ENCODE measurements at places on chromosomes 5 and 9. TPM values are rescaled to one million over a fixed set of nuclear protein-coding genes. Genes with fewer than 3 reads are reported as not detected.

MSMP gene
- total RNA-seq: not detected

NEK6 gene
- total RNA-seq: 97.9 TPM

GRCh38 chr9:86943201-86944113 is 3.8 kb downstream of the GAS1 start:
- DNase-seq: no peak

F2R gene
- total RNA-seq: 4.9 TPM

DNA sequence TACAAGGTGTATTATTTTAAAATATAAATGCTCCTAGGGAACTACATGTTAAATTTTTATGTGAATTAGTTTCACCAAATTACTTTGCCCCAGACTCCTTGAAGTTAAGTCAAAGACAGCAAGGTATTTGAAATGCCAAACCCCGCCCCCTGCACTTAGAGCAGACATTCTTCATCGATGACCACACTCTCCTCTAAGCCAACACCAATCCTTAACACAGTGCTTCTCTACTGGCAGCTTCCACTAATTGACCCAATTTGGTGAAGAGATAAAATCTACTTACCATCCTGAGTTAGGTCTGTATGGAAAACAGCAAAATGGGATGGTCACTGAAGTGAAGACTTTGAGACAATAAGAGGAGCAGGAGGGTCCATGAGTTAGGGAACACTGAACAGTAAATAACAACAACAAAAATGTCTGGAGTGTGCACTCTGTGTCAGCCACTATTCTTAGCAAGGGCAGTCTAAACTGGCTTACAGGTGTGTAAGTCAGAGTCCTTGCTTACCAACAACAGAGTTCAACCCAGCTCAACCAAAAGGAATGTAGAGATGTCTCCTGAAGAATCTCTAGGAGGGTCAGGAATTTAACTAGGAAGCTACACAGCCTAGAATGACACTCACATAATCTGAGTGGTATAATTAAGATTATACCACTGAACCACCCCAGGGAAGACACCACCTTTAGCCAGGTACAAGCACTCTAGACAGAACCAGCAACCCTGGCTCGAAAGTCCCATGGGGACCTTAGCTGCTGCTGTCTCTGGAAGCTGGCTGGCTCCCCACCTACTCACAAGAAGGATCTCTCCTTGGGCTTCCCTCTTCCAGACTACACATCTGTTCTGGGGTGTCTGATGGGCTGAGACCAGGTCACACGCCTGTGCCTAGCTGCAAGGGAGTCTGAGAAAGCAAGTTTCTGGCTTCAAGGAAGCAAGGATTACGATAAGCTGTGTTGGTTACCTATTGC is 8.8 kb upstream of the UBE2QL1 start:
- peak; percentile 24 for DNase-seq

DNA sequence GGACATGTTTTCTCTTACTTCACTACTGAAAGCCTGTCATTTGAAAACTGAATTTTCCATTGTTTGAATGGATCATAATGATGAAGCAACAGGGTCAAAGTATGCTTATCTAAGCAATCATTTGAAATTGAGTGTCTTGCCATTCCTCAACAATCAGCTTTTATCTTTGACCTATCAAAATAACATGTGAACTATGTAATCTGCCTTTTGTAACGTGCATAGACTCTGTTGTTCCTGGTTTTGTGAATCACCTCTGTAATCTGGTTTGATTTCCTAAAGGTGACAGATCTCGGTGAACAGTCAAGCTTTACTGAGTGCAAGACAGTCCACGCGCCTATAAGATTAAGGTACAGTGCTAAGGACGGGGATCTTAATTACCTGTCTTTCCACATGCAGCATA is 3.3 kb downstream of the MEF2C start:
- no peak for DNase-seq

DNA sequence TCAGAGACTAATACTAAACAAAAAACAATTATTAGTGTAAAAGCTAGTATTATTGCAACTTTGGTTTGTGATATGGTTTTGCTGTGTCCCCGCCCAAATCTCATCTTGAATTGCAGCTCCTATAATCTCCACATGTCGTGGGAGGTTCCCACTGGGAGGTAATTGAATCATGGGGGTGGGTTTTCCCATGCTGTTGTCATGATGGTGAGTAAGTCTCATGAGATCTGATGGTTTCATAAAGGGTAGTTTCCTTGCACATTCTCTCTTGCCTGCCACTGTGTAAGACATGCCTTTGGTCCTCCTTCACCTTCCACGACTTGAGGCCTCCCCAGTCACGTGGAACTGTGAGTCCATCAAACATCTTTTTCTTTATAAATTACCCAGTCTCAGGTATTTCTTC is 325.9 kb upstream of the DAB2 start:
- no peak for DNase-seq

DNA sequence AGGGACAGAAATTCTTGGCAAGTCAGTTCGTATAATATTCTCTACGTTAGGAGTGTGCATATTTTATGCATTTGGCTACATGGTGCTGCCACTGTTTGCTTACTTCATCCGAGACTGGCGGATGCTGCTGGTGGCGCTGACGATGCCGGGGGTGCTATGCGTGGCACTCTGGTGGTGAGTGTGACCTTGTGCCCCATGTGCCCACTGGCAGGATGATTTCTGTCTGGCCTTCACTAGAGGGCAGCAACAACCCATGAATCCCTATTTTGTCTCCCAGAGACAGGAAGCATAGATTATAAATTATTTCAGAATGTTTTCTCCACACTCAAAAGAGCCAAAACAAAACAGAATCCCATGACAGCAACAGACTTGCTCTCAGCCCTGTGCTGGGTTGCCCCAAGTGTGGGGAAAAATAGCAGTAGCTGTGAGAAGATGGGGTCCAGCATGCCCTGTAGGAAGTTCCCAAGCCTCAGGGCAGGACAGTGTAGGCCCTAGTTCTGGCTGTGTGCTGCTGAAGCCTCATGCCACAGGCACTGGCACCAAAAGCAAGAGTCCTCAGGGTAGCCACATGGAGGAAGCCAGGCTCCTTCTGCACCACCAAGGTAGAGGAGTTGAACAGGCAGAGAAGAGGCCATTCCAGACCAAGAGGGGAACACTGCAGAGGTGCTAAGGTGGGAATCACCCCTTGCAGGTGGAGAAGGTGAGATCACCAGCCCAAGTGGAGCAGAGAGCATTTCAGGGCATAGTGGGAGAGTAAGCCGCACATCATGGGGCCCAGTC is 16.0 kb downstream of the SLC22A5 start:
- DNase-seq: no peak

DNA sequence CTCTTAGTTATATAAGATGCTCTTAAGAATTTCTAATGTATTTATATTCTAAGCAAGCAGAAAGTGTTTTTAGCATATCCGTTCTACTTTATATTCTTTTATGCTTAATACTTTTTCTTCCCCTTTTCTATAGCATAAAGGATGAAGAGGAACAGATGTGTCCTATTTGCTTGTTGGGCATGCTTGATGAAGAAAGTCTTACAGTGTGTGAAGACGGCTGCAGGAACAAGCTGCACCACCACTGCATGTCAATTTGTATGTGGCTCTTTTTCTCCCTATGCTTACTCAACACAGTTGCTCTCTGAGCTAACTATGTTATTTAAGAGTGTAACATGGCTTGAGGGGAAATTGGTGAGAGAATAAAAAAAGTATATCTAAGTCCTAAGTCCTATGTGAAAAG is 37.6 kb upstream of the SETD9 start:
- no peak for DNase-seq

CTNND2 gene
- 1.8 TPM for total RNA-seq

DNA sequence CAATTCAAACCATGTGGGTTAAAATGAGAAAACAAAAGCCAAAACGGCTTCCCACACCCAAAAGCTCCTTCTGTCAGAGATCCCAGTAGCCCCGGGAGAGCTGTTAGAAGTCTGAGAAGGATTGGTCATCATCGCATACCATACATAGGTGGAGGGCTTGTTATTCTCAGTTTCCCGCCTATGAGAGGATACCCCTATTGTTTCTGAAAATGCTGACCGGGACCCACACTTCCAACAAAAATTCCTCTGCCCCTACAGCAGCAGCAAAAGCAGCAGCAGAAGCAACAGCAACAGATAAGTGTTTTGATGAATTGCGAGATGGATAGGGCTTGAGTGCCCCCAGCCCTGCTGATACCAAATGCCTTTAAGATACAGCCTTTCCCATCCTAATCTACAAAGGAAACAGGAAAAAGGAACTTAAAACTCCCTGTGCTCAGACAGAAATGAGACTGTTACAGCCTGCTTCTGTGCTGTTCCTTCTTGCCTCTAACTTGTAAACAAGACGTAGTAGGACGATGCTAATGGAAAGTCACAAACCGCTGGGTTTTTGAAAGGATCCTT is at the start of gene TEK:
TEK (plus strand) TSS at position 245 of the 561 bp plus-strand sequence. CDS start 366 bp downstream, outside the sequence.
- DNase-seq: no peak

CATSPER3 gene
- 0.61 TPM for total RNA-seq

DNA sequence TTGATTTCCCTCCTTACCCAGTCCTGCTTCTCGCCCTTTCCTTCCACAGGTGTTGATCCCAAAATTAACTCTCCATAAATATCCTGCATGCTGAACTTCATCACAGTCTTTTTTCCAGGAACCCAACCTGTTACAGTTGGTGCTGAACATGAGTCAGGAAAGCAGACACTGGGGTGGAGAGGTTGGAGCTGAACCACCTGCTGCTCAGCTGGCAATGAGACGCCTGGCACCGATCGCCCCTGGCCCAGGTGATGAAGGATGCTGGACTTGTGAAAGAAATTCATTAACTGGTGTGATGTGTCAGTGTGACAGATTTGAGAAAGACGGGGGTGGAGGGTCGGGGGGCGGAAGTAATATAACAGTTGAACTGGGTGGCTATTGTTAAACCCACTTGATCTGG is 30.6 kb downstream of the CPLX2 start:
- DNase-seq: no peak

GABRA1 gene
- not detected for total RNA-seq

ZNF483 gene
- total RNA-seq: 2.2 TPM

QSOX2 gene
- 10.3 TPM for total RNA-seq

GRCh38 chr5:84260140-84260539 is 124.5 kb downstream of the EDIL3 start:
- DNase-seq: no peak

DNA sequence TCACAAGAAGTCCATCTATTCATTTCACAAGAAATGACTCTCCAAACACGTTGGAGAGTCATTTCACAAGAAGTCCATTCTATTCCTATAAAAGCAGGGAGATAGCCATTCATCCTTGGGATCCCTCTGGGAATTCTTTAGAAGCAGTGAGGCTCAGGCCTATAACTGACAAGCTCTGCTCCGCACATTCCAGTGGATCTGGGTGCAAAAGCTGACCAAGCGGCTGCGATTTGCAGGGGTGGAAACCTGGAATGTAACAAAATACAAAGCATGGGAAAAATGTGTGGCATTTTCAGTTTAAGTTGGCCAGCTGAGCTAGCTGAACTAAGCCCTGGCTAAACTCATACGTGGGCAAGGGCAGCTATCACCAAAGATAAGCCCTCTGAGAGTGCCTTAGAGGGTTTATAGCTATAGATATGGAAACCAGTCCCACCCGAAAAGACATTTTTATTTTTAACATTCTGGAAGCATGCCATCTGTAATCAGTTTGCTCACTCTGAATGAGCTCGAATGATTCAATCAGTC is 8.7 kb downstream of the TAS2R1 start:
- no peak for DNase-seq

DNA sequence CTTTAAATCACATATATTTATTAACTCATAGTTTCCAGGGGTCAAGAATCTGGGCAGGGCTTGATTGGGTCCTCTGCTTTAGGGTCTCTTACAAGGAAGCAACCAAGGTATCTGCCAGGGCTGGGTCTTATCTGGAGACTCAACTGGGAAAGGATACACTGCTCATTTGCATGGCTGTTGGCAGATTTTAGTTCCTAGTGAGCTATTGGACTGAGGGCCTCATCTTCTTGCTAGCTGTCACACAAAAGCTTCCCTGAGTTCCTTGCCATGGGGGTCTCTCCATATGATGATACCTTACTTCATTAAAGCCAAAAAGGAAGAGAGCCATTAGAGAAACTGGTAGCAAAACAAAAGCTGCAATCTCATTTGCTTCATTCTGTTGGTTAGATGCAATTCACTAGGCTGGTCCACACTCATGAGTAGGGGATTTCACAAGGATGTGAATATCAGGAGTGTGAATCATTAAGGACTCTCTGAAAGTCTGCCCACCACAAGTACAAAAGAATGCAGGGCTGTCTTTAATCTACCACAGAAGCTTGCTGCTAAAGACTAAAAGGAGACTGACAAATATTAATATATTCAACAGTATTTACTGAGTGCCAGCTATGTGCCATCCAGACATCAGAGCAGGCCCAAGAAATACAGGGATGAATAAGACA is 42.0 kb upstream of the TIMD4 start:
- no peak for DNase-seq

GRCh38 chr5:131998431-131999040 is 12.9 kb downstream of the ACSL6 start:
- DNase-seq: no peak

STK32A gene
- 0.51 TPM for total RNA-seq

- DNase-seq: no peak
These were observed 19.5 kb downstream of the BTNL3 start for GRCh38 chr5:181008136-181008535.

- no peak for DNase-seq
These were observed 1833.8 kb downstream of the EFNA5 start for GRCh38 chr5:105836887-105837286.

GRCh38 chr5:135921388-135921787 is 25.7 kb upstream of the IL9 start:
- no peak for DNase-seq

- DNase-seq: no peak
These were observed 13.2 kb upstream of the FIBCD1 start for GRCh38 chr9:130952065-130952762.

DNA sequence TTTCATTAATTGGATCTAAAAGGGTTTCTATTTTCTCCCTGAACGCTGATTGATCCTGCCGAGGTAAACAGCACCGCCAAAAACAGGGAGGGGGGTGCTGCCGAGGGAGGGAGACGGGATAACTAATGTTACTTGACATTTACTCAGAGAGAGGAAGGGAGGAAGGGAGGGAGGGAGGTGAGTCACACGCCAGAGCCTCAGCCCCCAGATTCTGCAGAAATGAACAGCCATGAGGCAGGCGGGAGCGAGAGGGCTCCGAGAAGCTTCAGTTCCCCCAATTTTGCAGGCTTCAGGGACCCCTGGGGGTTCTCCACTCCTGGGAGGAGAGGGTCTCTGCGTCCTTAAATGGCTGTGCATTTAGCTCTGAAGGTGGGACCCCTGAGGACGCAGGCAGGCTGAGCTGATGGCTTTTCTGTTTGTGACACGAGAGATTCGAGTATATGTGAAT is 59.1 kb upstream of the IER5L start:
- DNase-seq: no peak

- DNase-seq: no peak
These were observed 280.1 kb upstream of the PUM3 start for GRCh38 chr9:3124001-3124400.

Measured in mesenteric fat pad (tissue), 1 donor.